8988T (cell line): ENCODE measurements at places on chromosomes 13 and 19.

- no peak for DNase-seq
These were observed 1.5 kb upstream of the CGB7 start for GRCh38 chr19:49059053-49059452.

DNA sequence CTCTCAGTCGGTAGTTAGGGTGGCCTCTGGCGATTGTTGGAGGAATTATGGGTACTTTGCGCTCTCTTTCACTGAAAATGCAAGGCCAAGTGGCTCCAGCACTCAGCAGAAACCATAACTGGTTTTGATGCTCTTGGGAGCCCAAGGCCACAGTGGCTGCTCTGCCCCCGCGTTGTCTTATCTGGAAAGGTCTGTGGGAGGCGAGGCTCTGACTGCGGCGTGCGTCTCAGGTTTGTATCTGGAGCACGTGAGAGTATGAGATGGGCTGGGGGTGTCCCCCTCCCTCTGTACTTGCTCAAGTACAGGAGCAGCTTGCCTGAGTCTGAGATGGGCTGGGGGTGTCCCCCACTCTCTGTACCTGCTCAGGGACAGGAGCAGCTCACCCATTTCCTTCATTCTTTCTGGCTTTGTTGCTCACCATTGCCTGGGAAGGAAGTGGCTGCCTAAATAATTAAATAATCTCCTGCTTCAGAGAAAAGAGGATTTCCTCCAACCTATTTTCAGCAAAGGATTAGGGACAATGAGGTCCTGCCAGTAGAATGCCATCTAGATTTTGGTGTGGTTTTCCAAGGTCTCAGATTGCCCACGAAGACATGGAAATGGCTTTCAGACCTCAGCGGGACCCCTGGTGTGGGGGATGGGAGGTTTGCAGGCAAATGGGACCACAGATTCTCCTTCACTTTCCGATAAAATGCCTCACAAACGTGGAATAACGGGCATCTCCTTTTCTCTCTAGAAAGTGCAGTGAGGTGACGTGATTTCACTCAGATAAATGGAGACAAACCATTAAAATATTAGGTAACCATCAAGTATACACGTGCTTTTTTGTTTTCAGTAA lies 14.7 kb downstream of the ATP11A start:
- no peak for DNase-seq

DNA sequence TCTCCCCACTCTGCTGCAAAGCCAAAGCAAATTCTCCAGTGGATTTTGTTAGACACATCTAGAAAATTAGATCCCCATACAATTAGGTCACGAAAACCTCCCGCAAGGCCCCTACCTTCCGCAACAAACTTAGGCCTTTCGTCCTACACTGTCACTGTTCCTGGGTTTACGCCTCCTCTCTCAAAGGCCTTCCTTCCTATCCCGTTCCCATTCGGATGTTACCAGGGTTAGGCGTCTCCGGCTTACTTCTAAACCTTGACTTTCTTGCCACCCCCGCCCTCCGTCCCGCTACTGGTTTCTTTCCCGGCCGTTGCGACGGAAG lies 754 bp downstream of the RNF6 start:
- no peak for DNase-seq

DNA sequence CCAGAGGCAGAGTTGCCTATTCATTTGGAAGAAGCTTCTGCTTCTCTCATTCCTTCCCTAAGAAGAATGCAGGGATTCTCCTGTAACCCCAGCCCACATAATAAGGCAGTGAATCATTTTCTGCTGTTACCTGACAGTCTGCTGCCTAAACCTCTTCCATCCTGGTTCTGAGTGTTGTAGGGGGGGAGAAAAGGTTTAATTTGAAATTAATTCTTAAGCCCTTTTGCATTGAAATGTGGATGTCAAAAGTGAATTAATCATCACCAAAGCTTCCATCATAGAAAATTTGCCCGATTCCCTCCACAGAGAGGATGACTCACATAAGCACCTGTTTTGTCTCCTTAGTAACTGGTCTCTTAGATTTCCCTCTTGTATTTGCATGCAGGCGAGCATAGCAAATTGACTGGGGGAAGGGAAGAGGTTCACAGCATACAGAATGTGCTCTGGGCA lies 146.7 kb upstream of the FNDC3A start:
- no peak for DNase-seq

DNA sequence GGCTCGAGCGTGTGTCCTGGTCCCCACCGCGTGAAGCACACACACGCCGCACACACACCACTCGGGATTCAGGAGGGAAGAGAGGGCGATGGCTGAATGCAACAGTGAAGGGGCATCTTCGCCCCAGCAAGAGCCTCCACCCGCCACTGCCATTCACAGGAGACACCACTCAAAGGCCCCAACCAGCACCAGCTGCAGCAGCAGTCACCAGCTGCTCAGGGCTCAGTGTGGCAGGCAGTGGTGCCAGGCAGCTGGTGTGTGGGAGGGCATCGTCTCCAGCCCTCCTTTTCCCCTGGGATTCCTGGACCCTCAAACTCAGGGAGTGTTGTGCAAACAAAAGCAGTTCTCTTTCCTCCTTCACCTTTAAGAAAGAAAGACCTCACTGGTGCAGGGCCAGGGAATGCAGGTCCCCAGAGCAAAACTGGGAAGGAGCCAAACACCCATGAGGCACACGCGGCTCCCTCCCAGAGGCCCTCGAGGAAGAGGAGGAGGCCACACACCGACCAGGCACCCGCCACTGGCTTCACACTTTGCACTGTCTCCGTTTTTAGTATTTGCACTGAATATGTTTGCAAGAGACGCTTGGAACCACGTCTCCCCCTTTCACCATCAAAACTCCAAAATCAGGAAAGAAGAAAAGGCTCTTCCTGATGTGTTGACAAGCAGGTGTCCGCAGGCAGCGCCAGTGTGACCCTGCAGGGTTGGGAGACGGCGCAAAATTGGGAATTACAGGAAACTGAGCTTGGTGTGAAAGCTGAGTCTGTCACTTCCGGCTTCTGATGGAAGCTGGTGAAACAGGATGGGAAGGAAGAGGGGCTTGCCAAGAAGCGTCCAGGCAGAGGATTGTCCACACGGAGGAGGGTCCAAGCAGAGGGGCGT lies 26.4 kb upstream of the F7 start:
- DNase-seq: no peak

- DNase-seq: no peak
These were observed 47.5 kb upstream of the ZNF43 start for GRCh38 chr19:21883516-21883915.

DNA sequence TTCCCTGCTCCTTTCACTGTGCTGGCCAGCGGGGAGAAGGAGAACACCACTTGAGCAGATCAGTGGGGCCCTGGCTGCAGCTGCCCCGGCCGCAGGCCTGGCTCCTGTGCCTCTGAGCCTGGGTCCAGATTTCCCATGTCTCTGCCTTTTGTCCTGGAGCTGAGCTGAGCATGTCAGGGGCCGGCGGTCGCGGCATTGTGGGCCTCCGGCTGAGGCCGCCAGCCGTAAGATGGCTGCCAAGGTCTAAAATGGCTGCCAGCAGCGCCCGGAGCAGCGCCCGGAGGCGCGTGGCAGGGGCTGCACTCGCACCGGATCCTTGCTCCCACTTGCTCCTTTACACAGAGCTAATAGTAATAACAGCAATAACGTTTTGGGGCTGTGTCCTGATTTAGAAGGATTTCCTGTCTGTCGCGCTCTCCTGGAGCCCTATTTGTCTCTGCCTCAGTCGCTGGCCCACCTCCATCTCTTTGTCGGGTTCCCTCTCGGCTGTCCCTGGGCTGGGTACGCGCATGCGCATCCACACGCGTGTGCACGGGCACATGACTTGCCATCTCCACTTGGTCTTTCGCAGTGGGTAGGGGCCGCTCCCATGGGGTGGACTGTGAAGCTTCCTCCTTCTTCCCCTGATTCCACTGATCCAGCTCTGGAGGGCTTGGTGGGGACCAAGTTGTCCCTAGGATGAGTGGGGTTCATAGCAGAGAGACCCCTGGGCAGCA lies 32.1 kb downstream of the LYL1 start:
- DNase-seq: no peak

GRCh38 chr13:76330761-76331160 lies 555.4 kb downstream of the KCTD12 start:
- no peak for DNase-seq

GRCh38 chr13:34207872-34208271 lies 389.9 kb downstream of the RFC3 start:
- no peak for DNase-seq

DNA sequence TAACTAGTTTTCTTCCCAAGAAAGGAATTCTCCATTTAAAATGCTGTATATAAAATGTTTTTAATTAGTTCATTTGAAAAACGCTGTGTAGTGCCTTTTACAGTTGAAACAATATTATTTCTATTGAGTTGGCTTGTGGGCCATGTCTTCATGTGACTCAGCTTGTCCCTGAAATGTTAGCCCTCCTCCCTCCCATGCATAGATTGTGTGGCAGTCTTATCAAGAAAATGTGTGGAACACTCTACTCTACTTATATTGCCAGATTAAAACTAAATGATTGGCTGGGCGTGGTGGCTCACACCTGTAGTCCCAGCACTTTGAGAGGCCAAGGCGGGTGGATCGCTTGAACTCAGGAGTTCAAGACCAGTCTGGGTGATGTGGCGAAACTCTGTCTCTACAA lies 33.4 kb downstream of the TFDP1 start:
- DNase-seq: no peak

- no peak for DNase-seq
These were observed 4.4 kb upstream of the NLRP12 start for GRCh38 chr19:53828531-53828930.

DNA sequence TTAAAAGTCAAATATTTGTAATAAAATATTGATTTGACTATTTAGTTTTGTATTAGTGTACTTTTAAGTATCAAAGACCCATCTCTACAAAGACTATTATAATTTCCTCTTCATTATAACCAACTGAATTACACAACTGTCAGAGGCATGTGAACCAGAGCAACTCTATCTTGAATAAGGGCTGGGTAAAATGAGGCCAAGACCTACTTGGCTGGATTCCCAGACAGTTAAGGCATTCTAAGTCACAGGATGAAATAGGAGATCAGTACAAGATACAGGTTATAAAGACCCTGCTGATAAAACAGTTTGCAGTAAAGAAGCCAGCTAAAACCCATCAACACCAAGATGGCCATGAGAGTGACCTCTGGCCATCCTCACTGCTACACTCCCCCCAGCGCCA lies 36.2 kb upstream of the ATP12A start:
- DNase-seq: no peak

- DNase-seq: no peak
These were observed 10.9 kb upstream of the SPC24 start for GRCh38 chr19:11166281-11167142.

- no peak for DNase-seq
These were observed 550.3 kb downstream of the GPC5 start for GRCh38 chr13:91948736-91949135.

GRCh38 chr13:75715601-75716523 lies 79.7 kb downstream of the LMO7 start:
- DNase-seq: no peak

GRCh38 chr19:12800923-12801465 lies 606 bp downstream of the PRDX2 start:
- DNase-seq: no peak

- DNase-seq: no peak
These were observed 2.7 kb downstream of the MCOLN1 start for GRCh38 chr19:7524992-7525739.

DNA sequence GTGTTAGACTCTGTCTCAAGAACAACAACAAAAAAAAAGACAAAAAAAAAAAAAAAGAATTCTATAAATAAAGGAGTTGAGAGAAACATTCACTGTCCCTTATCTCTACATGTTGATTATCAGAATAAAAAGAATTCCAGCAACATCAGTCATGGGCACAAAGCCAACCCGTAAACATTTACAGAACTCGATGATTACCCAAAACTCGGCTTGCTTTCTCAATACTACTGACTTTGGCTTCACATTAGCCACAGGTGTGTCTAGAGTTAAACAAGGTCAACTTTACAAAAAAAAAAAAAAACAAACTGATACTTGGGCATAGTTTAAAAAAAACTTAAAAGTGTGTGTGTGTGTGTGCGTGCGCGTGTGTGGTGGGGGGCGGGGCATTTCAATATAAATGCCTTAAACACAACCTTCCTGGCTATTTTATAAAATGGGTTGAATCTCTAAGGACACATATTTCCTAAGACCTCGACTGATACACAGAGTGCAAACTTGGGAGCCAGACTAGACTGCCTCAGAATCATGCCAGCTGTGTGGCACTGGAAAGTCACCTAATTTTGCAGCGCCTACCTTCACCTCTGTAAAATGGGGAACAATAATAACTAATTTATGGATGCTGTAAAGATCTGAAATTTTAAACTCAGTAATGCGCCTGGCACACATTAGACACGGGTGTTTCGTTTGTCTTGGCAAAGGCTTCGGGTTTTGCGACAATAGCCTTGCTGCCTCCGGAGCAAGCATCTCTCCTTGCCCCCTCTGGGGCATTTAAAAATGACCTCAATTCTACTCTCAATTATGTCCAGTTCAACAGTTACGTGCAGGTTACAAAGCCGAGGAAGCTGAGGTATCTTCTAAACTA lies 922 bp downstream of the EBPL start:
- peak; percentile 45 for DNase-seq
